Lung (tissue), 17 donors: ENCODE measurements at places on chromosomes 4 and X. TPM values are rescaled to one million over a fixed set of nuclear protein-coding genes. Genes with fewer than 3 reads are reported as not detected.

- no peak for DNase-seq
Observed at GRCh38 chrX:97471071-97471470, 587.4 kb downstream of the RPA4 start.

DNA sequence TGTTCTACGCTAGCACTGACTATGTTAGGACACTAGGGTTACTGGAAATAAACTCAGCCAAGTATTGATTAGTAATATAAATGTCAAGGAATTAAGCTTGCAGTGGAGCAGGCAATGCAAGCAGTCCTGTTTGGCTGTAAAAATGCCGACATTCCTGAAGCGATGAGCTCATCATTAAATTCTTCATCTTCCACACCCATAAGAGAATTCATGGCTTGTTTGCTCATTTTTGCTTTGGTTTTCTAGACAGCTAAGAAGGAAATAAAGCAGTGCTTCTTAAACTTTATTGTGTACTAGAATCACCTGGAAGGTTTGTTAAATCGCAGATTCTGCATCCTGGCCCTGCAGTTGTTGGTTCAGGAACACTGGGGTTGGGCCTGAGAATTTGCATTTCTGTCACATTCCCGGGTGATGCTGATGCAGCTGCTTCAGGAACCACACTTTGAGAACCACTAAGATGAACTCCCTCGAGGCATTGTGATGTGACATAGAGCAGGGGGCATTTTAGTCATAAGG lies 17.8 kb downstream of the ANXA3 start:
- peak; percentile 60 for DNase-seq

The CHST7 gene
- 2.0 TPM for polyA plus RNA-seq

The TCEAL2 gene
- polyA plus RNA-seq = 7.6 TPM

The TNMD gene
- polyA plus RNA-seq = not detected
